Ureter (tissue), 1 donor: ENCODE measurements at places on chromosomes 2 and 18. TPM values are rescaled to one million over a fixed set of nuclear protein-coding genes. Genes with fewer than 3 reads are reported as not detected.

The SYT4 gene
- not detected for total RNA-seq

The SLC23A3 gene
- total RNA-seq: 1.6 TPM

The PIEZO2 gene
- total RNA-seq: 3.9 TPM

DNA sequence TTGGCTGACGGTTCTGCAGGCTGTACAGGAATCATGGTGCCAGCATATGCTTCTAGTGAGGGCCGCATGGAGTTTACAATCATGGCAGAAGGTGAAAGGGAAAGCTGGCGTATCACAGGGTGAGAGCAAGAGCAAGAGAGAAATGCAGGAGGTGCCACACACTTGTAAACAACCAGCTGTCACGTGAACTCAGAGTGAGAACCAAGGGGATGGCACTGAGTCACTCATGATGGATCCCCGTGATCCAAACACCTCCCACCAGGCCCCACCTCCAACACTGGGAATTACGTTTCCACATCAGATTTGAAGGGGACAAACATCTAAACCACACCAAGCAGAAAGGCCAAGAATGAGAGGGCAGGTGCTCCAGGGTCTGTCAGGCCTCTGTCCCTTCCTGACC is 185.0 kb upstream of the PID1 start:
- DNase-seq: no peak

DNA sequence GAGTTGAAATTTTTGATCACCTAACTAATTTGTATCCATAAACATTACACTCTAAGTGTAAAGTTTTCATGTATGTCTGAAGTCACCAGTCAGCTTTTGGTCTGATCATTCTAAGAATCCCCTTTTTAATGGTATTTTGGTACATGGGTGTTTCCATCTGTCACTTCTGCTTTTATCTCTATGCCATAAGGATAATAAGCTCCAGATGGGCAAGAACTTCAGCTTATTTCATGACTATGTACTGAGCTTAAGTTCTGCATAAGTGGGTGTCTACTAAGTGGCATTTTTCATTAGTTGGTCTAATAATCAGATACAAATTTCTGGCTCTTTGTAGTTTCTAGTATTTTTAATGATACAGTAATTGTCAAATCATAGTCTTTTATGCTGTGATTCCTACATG is 20.4 kb downstream of the UBXN4 start:
- no peak for DNase-seq
